Hepatocyte (in vitro differentiated cells): ENCODE measurements at places on chromosomes 6 and 20.

- no peaks in the 10 kb centered on the region for H3K27me3 ChIP-seq
- H3K27ac ChIP-seq: peak overlapping the region; percentile 66
- peak; percentile 29 for DNase-seq
- H3K4me1 ChIP-seq: peaks cover 19% of the 10 kb centered on the region
- no peak overlapping the region for H3K4me3 ChIP-seq
These were observed 54.5 kb downstream of the TRMT11 start for GRCh38 chr6:126040826-126041225.

GRCh38 chr6:136063096-136063495, 187.0 kb downstream of the MTFR2 start:
- no peaks in the 10 kb centered on the region for H3K36me3 ChIP-seq
- no peak overlapping the region for H3K4me3 ChIP-seq
- H3K4me1 ChIP-seq: no peaks in the 10 kb centered on the region
- H3K27me3 ChIP-seq: no peaks in the 10 kb centered on the region
- H3K27ac ChIP-seq: no peak overlapping the region
- DNase-seq: no peak

GRCh38 chr20:49699200-49699992, 14.3 kb downstream of the B4GALT5 start:
- H3K36me3 ChIP-seq: no peaks in the 10 kb centered on the region
- peak; percentile 31 for DNase-seq
- H3K4me1 ChIP-seq: peaks cover 24% of the 10 kb centered on the region
- H3K27ac ChIP-seq: peak overlapping the region; percentile 63
- no peak overlapping the region for H3K4me3 ChIP-seq

DNA sequence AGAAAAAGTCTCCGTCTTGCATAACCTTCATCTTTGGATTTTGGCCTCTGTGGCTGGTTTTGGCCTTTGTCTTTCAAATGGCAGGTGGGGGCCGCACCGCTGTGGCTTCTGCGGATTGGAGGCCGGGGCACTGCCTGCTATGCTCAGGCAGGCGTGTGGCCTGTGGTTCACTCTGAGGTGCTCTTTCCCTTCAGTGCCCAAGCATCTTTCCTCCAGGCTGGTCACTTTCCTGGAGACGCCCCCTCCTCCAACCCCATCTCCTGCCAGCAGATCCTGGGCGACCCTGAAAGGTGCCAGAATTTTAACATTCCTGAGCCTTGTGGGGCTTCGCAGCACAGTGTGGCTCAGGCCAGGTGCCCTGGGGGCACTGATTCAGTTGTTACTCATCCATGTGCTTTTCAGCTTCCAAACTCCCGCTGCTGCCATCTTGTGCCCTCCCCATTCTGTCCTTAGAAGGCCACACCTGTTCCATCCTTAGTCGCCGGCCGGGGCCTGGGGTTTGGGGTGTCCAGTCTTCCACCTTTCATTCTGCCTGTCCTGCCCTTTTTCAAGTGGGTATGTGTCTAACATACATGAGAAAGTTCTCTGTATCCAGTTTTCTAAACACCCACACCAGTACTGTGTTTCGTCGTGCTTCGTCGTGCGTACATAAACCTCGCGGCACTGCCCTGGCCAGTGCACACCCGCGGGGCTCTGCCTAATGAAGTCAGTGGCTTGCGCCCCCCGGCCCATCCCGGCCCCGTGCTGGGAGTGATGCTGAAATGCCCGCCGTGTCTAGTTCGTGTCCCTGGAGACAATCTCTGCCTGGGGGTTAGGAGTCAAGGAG, 12.1 kb downstream of the SS18L1 start:
- DNase-seq: no peak
- H3K27me3 ChIP-seq: no peaks in the 10 kb centered on the region
- no peak overlapping the region for H3K4me3 ChIP-seq

GRCh38 chr20:6606651-6607050, 160.8 kb upstream of the BMP2 start:
- DNase-seq: no peak
- no peak overlapping the region for H3K27ac ChIP-seq
- no peaks in the 10 kb centered on the region for H3K4me1 ChIP-seq
- H3K27me3 ChIP-seq: no peaks in the 10 kb centered on the region
- no peak overlapping the region for H3K4me3 ChIP-seq

DNA sequence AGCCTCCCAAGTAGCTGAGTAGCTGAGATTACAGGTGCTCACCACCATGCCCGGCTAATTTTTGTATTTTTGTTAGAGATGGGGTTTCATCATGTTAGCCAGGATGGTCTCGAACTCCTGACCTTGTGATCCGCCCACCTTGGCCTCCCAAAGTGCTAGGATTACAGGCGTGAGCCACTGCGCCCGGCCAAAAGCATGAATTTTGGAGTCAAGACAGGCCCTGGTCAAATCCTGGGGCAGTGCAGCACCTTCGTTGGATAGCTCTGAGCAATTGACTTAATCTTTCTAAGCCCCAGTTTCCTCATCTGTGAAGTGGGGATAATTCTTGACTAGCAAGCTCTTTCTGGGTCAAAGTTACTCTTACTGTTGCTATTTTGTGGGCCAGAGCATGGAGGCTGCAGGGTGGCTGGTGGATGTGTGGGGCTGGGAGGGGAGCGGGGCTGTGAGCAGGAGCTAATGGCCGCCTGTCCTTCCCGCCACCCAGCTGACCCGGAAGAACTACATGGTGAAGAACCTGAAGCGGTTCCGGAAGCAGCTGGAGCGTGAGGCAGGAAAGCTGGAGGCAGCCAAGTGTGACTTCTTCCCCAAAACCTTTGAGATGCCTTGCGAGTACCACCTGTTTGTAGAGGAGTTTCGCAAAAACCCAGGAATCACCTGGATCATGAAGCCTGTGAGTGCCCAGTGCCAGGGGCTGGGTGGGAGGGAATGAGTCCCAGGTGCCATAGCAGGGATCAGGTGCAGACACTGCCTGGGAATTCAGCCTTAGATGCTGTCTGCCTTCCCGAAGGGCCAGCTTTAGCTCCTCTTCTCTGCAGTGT, 39.0 kb downstream of the TTLL9 start:
- H3K27me3 ChIP-seq: no peaks in the 10 kb centered on the region
- no peak for DNase-seq
- no peaks in the 10 kb centered on the region for H3K36me3 ChIP-seq
- H3K4me1 ChIP-seq: peaks cover 5% of the 10 kb centered on the region
- no peak overlapping the region for H3K27ac ChIP-seq
- no peak overlapping the region for H3K4me3 ChIP-seq

DNA sequence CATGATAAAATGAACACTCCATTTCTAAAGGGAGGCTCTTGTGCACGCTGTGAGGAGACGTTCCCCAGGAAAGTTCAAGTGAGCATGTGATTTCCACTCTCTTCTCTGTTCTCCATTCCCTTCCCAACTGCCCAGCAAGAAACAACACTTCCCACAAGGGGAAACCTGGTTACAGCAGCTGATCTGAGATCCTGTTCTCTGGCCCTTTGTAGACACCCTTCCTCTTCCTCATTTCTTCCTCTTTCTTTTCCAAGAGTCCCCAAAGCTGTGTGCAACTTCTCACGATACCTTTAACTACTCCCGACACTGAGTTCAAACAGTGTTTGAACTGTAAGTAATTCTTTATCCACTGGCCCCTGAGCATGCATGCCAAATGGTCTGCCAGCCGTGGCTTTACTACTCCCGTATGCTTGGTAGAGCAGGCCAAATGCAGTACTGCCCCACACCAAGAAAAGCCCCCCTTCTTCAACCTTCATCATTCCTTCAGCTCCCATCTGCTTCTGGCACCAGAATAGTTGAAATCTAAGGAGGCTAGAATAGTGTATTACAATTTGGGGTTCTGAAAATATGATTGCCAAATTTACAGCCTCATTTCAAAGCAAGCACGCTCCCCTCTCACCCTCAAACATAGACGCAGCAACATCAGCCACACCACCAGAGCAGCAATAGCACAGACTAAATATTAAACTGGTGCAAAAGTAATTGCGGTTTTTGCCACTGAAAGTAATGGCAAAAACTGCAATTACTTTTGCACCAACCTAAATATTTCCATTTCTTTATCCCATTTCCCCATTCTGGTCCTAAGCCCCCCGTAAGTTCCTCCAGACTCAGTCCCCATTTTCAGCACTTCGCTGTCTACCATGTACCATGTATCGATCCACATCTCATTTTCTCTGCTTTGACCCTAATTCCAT, 4.3 kb downstream of the HLA-DMB start:
- peaks cover 22% of the 10 kb centered on the region for H3K27me3 ChIP-seq
- H3K4me1 ChIP-seq: no peaks in the 10 kb centered on the region
- no peaks in the 10 kb centered on the region for H3K36me3 ChIP-seq
- H3K27ac ChIP-seq: no peak overlapping the region
